AG08395 (cell line): ENCODE measurements at places on chromosomes 3 and 15.

GRCh38 chr3:61608711-61609110 is 47.3 kb downstream of the PTPRG start:
- no peak for DNase-seq

GRCh38 chr3:23094412-23094811 is 108.7 kb upstream of the UBE2E2 start:
- no peak for DNase-seq

DNA sequence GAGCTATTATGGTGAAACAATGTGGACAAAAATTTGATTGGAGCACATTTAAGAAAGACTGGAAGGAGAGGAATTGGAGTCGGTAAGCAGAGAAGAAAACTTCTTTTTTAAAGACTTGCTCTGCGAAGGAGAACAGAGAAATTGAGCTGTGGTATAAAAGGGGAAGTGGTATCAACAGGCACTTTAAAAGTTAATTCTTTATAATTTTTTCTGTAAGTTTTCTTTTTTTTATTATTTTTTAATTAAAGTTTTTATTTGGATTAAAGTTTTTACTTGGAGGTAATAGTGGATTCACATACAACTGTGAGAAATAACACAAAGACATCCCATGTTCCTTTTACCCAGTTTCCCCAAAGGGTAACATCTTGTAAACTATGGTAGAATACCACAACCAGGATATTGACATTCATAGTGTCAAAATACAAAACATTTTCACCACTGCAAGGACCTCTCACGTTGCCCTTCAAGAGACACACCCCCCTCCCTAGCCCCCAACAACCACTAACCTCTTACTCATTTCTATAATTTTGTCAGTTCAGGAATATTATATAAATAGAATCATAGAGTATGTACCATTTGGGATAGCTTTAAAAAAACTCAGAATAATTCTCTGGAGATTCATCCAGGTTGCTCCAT is 33.8 kb upstream of the XIRP1 start:
- no peak for DNase-seq

- no peak for DNase-seq
These were observed 16.1 kb downstream of the PAQR9 start for GRCh38 chr3:142947352-142947751.

DNA sequence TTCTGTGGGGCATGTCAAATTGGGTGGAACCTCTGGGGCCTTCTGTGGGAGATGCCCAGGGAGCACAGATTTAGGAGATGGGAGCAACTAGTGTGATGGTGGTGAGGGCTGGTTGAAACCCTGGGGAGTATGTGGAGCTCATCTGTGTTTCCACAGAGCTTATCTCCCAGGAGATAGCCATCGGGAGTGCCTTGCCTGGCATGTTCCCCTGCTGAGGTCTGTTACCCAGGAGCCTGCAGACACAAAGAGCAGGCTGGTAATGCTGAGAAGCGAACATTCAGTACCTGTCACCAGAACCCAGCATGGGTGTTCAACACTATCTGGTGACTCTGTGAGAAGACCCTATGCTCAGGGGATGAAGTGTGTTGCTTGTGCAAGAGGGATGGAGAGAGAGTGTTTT is 85.0 kb downstream of the CLSTN2 start:
- no peak for DNase-seq

DNA sequence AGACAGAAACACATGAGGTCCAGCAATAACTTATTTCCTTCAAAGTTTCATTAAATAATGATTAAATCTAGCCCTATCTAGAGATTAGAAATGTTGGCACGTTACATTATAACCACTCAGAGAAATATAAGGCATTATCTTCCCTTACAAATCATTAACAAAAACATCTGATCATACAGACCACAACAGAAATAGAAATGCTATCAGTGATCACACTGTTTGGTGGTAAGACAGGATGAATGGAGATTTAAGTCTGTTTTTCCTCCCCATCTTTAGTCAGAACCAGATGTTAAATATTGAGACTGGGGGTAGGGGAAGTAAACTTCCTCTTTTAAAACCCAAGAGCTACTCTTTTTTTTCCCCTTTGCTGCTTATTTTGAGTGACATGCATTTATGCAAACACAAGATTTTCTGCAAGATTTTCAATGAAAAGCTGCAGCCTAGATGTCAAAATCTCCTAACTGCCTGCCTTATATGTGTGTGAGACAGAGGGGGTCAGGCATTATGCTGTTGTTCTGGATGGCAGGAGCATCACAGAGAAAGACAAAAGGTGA is 70.4 kb downstream of the CBLB start:
- DNase-seq: no peak

DNA sequence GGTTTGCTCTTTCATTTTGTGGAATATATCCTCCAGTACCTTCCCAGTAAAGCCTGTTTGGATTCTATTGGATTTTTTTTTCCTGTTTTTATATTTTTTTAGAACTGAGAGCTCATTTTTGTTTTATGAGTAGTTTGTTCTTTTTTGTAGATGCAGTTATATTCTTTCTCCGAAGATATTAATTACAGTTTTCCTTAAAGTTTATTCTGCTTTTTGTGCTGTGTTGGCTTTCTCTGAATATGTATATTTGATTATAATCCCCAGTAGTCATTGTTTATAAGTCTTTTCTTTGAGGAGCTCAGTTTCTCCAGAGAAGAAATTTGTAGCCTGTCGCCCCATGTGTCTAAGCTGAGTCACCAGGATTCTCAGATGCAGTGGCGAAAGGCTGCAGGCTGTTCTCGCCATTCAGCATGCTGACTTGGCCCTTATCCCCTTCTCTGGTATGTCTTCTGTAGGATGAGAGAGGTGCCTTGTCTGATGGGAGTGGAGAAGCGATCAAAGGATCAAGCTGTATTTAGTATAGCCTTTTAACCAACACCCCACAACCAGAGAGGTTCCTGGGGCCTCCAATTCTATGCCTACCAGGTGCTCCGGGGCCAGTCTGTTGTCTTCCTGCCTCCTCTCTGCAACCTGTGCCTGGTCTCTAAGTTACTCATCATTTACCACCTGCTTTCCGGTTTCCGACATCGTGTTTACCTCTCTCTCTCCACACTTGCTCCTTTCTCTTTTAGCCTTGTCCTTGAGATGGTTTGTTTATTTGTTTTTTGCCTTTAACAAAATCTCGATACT is 31.7 kb upstream of the MFSD1 start:
- DNase-seq: peak; percentile 64

DNA sequence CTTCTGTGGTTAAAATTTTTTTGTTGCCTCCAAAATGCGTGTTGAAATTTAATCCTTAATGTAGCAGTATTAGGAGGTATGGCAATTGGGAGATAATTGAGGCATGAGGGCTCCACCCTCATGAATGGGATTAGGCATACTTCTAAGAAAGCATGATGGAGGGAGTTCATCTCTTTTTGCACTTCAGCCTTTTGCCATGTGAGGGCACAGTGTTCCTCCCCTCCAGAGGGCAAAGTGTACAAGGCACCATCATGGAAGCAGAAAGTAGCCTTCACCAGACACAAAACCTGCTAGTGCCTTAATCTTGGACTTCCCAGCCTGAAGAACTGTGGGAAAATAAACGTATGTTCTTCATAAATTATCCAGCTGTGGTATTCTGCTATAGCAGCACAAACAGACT is 429.5 kb downstream of the ZIC1 start:
- DNase-seq: no peak

- DNase-seq: no peak
These were observed 9.0 kb downstream of the CCK start for GRCh38 chr3:42257007-42257406.

DNA sequence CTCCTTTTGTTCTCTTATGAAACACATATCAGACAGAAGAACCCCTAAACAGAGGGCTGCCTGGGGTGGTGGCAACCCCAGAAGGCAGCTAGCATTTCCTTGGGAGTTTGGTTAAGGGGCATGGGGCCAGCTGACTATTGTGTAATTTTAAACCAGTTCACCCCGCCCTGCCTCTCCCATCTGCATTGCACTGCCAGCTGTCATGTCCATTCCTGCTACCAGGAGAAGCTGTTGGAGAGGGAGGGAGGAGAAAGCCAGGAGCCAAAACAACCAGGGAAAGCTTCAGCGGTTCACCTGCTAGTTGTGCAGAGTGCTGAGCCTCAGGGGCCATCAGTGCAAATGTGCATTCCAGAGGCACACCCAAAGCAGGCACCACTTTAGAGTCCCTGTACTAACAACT is 47.6 kb upstream of the ATP1B3 start:
- DNase-seq: peak; percentile 60

DNA sequence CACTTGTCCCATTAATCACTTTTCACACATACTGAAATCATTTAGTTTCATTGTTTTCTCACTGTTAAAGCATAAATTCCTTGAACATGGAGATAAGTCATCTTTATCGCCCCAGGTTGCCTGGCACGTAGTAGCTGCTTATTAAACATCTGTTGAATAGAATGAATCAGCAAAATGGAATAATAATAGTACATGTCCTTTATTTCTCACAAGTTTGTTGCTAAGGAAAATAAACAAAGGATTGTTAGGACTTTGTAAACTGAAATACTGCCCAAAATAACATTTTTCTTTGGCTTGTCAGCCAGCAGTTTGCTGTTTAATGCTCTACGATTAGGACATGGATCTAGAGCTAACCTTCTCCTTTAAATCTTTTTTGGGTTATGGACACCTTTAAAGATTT is 17.9 kb downstream of the SLC35A5 start:
- peak; percentile 40 for DNase-seq

GRCh38 chr15:99554880-99555488 is 10.8 kb upstream of the MEF2A start:
- no peak for DNase-seq

GRCh38 chr3:6444888-6445658 is 415.8 kb upstream of the GRM7 start:
- DNase-seq: no peak

GRCh38 chr3:133301731-133302130 is 98.1 kb upstream of the BFSP2 start:
- no peak for DNase-seq
